ENCODE measurements at places on chromosomes 1 and 21.

DNA sequence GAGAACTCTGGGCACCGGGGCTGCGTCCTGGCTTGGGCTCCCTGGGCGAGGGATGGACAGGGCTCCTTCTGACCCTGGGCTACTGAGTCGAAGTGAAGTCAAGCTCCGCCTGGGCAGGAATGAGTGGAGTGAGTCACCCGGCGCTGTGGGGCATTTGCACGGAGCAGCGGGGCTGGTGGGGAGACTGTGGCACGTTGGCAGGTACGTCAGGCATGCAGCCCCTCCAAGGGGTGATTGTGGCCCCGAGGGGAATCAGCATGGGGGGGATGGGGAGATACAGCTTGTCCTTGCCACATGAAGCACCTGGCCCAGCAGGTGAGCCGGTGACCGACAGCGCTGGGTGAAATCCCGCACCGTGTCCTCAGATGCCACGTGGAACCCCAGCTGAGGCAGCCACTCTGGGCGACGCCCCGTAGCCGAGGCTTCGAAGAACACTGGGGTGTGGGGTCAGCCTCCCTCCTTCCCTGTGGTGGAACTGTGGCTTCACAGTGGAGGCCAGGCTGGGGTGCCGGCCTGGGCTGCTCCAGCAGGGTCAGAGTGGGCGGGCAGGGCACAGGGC, 62.3 kb downstream of the COL18A1 start:
- no peak for DNase-seq

- no peak for DNase-seq
Measured at GRCh38 chr1:48200166-48200900, 22.2 kb upstream of the SLC5A9 start.

DNA sequence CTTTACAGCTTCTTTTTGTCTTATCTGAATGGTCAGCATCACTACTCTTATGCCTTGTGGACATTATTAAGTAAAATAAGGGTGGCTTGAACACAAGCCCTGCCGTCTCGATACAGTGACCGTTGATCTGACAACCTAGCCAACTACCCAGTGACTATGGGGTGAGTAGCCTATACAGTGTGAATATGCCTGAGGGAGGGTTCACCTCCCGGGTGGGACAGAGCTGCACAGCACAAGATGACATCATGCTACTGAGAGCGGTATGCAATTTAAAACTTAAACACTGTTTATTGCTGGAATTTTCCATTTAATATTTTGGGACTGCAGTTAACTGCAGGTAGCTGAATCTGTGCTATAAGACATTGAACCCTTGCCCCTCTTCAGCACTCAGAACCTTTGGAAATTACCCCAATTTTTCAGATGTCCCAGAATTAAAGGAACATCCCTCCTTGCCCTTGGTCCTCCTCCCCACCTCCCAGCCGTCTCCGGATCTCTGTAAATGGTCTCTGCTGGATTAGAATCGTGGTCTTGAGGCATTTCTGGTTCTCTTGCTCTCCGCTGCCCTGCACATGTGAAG, 618.5 kb downstream of the PTPRU start:
- DNase-seq, result no peak

GRCh38 chr1:232943679-232944252, 6.6 kb upstream of the NTPCR start:
- DNase-seq, result no peak
